Fibroblast of skin of right biceps (primary cell): ENCODE measurements at places on chromosomes 12 and 14.

- no peak for DNase-seq
These were observed 22.8 kb upstream of the USP44 start for GRCh38 chr12:95573951-95574576.

DNA sequence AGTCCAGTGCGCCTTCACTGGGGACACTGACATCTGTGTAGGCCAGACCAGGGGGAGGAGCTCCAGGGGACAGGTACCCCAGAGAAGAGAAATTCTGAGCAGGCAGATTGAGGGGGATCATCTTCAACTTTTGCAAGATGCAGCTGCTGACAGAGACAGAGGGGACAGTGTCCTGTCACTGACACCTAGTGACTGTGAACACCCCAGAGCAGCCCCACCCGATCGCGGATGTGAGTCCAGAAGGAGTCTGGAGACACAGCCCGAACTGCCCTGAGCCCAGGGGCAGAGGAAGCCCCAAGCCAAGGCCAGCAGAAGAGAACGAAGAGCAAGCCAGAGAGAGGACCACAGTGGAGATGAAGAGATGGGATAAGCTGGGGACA lies 21.7 kb upstream of the LRTM2 start:
- no peak for DNase-seq

DNA sequence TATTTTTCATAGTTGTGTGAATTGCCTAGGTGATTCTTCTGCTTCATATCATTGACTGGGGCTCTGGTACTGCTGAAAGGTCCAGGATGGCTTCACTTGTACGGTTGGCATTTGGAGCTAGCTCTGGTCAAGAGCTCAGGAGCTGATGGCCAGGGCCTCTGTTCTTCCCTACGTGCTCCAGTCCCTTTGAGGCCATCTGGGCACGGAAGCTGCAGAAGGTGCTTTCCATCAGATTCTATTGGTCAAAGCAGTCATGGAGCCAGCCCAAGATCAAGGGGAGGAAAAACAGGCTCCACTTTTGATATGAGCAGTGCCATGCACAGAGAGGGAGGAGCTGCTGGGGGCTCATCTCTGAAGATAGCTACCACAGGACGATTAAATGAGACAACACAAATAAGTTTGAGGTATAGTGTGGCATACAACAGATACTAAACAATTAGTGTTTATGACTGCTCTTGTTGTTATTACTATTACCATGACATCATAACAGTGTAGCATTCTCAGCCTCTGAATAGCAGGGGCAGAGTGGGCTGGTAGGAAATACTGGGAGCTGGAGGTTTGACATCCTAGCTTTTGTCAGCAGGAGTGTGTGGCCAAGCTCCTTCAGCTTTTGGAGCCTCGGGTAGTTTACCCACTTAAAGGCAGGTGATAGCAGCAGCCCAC lies 10.4 kb downstream of the KRT83 start:
- DNase-seq: peak; percentile 16

DNA sequence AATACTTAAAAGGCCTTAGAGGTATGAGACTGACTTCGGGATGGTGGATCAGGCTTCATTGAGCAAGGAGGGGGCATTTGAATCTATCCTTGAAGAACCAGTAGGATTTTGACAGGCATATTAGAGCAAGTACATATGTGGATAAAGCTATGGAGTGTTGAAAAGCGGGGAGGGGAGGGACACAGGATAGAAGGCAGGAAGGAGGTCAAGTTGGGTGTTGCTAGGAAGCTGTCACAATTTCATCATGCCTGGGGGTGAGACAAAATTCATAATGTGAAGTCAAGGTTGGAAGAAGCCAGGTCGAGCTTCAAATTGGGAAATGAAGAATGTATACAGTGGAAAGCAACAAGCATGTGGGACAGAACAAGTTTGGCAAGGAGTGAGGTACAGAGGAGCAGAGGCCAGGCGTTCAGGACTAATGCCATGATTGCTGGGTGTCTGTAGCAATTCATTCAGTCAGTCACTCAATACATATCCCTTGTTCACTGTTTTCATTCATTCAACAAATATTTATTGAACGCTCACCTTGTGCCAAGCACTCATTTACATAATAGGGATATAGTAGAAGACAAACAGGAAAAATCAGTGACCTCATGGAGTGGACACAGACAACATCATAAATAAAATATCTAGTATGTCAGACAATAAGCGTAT lies 58.3 kb upstream of the LTA4H start:
- no peak for DNase-seq

GRCh38 chr12:89140602-89141238 lies 211.6 kb downstream of the DUSP6 start:
- DNase-seq: peak; percentile 67

DNA sequence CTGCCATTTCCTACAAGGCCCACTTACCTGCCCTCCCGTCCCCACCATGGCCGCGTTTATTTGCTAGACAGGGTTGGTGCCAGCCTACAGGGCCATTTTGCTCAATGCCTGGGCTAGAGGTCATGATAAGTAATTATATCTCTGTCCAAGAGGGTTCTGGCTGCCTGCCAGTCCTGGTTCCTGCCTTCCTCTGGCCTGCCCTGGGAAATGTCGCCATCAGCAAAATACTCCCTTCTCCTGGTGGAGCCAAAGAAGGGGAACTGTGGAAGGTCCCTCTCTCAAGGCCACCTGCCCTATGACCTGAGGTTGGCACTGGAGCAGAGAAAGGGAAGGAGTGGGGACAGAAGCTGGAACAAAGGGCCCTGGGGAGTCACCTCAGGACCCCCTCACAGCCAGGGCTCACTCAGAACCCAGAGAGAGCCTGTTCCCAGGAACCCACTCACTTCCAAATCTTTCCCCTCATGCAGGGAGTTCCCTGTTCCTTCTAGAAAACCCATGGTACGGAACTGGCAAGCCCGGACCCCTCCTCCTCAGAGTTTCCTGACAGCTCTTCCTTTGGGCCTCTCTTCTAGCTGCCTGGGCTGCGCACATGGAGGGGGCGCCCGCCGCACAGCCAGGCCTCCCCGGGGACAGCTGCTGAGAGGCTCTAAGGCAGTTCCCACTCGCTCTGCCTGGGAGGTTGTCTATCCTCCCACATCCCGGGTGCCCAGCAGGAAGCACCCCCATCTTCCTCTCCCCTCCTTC lies 280.5 kb downstream of the DPF3 start:
- no peak for DNase-seq

DNA sequence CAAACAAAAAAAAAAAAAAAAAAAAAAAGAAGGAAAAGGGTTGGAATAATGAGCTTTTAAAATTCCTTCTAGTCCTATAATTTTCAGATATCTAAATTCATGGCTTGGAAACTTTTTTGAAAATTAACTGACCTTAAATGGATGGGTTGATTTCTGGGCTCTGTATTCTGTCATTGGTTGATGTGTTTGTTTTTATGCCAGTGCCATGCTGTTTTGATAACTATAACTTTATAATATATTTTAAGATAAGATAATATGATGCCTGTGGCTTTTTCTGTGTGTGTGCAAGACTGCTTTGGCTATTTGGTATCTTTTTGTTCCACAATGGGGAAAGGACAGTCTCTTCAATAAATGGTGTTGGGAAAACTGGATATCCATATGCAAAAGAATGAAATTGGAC lies 7.3 kb downstream of the OR10G3 start:
- no peak for DNase-seq

- no peak for DNase-seq
These were observed 593 bp downstream of the UNC119B start for GRCh38 chr12:120710805-120711296.
